ENCODE measurements at places on chromosomes 6 and 20. TPM values are rescaled to one million over a fixed set of nuclear protein-coding genes. Genes with fewer than 3 reads are reported as not detected.

The PSMB9 gene
- 5.7 TPM for total RNA-seq

The EPHA7 gene
- 22.7 TPM for total RNA-seq

- H3K4me3 ChIP-seq, result no peak overlapping the region
- DNase-seq, result no peak
- H3K4me1 ChIP-seq, result no peaks in the 10 kb centered on the region
- H3K27me3 ChIP-seq, result peaks cover 7% of the 10 kb centered on the region
Observed at GRCh38 chr6:25883536-25883935, 9.5 kb upstream of the SLC17A3 start.

- peaks cover 5% of the 10 kb centered on the region for H3K27me3 ChIP-seq
- peaks cover 5% of the 10 kb centered on the region for H3K4me1 ChIP-seq
- H3K27ac ChIP-seq, result no peak overlapping the region
- no peak for DNase-seq
- no peaks in the 10 kb centered on the region for H3K36me3 ChIP-seq
Observed at GRCh38 chr6:53130569-53131290, 17.9 kb downstream of the GCM1 start.

GRCh38 chr20:54062812-54063280 lies 7.5 kb downstream of the BCAS1 start:
- no peaks in the 10 kb centered on the region for H3K36me3 ChIP-seq
- no peak overlapping the region for H3K27ac ChIP-seq
- H3K4me1 ChIP-seq, result peaks cover 25% of the 10 kb centered on the region
- H3K27me3 ChIP-seq, result no peaks in the 10 kb centered on the region
- no peak for DNase-seq
- no peak overlapping the region for H3K4me3 ChIP-seq

- peaks cover 8% of the 10 kb centered on the region for H3K4me1 ChIP-seq
- no peaks in the 10 kb centered on the region for H3K27me3 ChIP-seq
- H3K27ac ChIP-seq, result no peak overlapping the region
- H3K4me3 ChIP-seq, result no peak overlapping the region
Observed at GRCh38 chr6:4870821-4871494, 94.8 kb downstream of the CDYL start.

DNA sequence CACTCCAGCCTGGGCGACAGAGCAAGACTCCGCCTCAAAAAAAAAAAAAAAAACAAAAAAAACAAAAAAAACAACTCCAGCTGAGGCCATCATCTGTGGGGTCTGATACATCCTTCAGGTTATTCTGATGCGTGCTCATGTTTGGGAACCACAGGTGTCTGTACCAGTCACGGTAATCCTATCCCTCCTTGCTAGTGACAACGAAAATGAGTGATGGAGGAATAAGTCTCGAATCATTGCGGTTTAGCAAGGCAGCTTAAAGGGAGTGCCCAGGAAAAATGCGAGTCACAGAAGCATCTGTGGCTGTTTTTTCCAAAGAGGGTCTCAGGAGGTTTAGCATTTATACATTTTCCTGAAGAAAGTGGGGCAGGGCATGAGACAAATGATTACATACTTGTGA lies 48.8 kb downstream of the MCUR1 start:
- no peaks in the 10 kb centered on the region for H3K27me3 ChIP-seq
- peak overlapping the region; percentile 77 for H3K4me3 ChIP-seq
- peaks cover 31% of the 10 kb centered on the region for H3K4me1 ChIP-seq
- DNase-seq, result no peak
- H3K27ac ChIP-seq, result peak overlapping the region; percentile 100

DNA sequence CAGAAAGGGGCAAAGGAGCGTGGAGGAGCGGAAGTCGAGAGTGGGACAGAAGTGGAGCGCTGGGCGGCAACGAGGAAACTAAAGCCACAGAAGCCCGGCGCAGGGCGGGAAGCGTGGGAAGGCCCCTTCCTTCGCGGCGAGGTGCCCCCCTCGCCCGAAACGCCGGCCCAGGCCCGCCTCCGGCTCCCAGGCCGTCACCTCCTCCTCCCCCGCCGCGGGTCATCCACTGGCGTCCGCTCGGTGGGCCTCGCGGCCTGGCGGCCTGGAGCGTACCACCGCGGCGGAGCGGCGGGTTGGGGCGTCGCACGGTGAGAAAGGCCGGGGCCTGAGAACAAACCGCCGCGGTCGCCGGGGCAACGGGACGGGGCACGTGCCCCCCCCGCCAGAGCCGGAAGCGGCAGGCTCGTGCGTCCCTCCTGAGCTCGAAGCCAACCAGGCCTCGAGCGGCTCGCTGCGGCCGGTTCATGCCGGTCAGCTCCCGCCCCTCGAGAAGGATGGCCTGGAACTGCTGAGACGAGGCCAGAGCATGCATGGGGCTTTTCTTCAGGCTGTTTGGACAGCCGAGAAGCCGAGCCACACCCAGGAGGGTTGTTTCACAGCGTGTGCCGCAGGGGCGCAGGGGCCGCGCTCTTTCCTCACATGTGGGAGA lies at the start of gene TCP11:
Gene TCP11, minus strand, starts transcription at position 333 of the 649 bp plus-strand sequence. CDS start 469 bp downstream, outside the sequence.
- H3K27ac ChIP-seq, result peak within 1 kb of the TSS; percentile 67
- H3K36me3 ChIP-seq, result no peaks in the 10 kb centered on the region
- H3K4me3 ChIP-seq, result no peak within 1 kb of the TSS
- peaks cover 26% of the 10 kb centered on the region for H3K4me1 ChIP-seq
- H3K27me3 ChIP-seq, result peaks cover 3% of the 10 kb centered on the region

DNA sequence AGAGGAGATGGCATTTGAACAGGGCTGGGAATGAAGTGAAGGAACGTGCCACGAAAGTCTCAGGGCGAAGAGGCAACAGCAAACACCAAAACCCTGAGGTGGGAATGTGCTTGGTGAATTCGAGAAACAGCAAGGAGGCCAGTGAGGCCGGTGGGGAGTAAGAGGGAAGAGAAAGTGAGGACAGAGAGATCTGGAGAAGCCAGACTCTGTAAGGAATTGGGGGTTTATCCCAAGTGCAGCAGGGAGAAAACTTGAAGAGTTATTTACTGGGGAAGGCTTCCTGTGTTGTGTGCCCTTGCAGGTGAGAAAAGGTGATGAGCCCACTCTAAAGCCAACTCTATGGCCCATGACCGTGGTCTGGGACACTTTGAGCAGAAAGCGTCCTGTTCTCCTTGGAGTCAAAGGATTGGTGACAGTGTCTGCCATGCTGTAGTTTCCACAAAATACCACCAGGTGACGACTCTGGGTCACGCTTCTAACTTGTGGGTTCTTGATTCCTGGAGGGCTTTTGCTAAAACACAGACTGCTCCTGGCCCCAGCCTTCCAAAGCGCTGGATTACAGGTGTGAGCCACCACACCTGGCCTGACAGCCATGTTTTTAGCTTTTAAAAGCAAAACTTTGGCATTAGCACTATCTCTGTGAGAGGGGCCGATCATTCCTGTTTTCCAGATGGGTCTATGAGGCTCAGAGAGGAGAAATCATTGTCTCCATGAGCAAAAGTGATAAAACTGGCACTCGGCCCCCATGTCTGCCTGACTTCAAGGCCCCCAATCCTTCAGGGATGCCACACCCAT lies 18.0 kb upstream of the CSNK2A1 start:
- DNase-seq, result peak; percentile 80
- no peaks in the 10 kb centered on the region for H3K36me3 ChIP-seq
- H3K4me3 ChIP-seq, result no peak overlapping the region
- no peaks in the 10 kb centered on the region for H3K4me1 ChIP-seq
- peaks cover 16% of the 10 kb centered on the region for H3K27me3 ChIP-seq
- H3K27ac ChIP-seq, result no peak overlapping the region

DNA sequence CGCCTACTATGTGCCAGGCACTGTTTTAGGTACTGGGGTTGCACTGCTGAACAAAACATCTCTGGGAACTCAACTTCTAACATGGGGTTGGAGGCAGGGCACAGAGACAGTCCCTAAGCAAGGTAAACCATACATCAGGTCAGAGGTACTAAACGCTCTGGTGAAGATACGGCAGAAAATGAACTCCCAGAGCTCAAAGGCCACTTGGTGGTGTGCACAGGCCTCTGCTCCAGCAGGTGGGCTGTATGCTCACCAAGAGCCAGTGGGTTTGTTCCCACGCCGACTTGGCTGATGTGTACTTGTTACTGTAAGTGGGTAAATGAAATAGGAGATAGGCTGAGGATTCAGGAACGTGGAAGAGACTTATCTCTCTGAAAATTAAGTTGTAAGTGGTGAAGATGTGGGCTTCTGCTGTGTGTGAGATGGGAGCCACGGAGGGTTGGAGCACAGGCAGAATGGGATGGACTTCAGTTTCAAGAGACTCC lies 133.4 kb downstream of the PREX1 start:
- peaks cover 14% of the 10 kb centered on the region for H3K4me1 ChIP-seq
- H3K27me3 ChIP-seq, result peaks cover under 1% of the 10 kb centered on the region
- H3K27ac ChIP-seq, result no peak overlapping the region
- no peak overlapping the region for H3K4me3 ChIP-seq
